Posterior cingulate gyrus (tissue), 11 donors: ENCODE measurements at places on chromosomes 5 and 9.

- no peak for DNase-seq
Measured at GRCh38 chr5:143964919-143965318, 153.0 kb downstream of the HMHB1 start.

- no peak for DNase-seq
Measured at GRCh38 chr9:89398621-89399020, 80.3 kb downstream of the SECISBP2 start.

DNA sequence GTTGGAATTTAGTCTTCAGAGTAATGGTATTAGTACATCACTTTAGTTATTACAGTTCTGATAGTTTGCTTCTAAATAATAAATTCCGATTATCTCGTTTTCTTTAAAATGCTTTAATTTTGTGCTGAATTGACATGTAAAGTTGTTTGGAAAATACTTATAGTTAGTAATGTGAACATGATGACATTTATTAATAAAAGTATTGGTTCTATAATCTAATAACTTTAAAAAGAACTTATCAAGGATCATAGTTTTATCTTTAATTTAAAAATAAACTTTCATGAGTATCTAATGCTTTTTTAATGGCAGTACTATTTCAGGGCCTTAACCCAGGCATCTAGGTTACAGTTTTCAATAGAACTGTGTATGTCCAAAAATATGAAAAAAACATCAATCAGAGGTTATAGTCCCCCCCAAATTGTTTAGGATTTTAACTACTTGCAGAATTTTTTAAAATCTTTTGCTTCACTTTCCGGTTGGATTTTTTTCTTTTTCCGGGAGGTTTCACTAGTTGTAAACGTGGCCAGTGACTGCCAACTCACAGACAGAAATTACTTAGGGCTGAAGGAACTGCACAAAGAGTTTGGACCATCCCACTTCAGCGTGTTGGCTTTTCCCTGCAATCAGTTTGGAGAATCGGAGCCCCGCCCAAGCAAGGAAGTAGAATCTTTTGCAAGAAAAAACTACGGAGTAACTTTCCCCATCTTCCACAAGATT, 680 bp downstream of the GPX8 start:
- no peak for DNase-seq

GRCh38 chr5:124948754-124949275, 202.4 kb upstream of the ZNF608 start:
- DNase-seq = no peak

GRCh38 chr5:135625061-135625460, 46.3 kb upstream of the CXCL14 start:
- DNase-seq = no peak

DNA sequence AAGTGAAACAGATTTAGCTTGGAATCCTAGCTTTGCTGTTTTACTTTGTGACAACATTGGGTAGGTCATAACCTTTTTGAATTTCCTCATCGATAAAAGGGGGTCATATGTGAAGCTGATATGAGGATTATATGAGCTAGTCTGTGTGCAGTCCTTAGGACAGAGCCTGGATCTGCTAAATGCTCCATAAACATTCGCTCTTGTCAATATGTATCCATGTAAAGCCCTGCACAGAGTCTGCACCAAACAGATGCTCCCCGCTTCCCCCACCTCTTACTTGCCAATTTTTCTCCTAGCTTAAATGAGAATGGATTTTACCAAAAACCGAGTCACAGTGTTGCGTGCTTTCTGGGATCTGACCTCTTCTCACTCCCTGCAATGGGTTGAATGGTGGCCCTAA, 5.4 kb downstream of the ANKRD55 start:
- DNase-seq = no peak

DNA sequence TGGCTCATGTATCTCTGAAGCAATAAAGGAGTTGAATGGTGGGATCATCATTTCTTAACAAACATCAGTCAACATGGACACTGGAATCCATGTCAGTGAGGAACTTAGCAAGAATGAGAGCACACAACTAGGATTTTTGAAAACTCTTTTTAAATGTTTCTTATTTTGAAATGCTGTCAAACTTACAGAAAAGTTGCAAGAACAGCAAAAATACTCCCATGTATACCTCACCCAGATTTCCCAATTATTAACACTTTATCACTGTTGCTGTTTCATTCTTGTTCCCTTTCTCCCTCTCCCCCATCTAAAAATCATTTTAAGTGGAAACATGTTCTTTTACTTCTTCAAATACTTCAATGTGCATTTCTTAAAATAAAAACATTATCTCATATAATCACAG, 65.5 kb downstream of the RORB start:
- no peak for DNase-seq

DNA sequence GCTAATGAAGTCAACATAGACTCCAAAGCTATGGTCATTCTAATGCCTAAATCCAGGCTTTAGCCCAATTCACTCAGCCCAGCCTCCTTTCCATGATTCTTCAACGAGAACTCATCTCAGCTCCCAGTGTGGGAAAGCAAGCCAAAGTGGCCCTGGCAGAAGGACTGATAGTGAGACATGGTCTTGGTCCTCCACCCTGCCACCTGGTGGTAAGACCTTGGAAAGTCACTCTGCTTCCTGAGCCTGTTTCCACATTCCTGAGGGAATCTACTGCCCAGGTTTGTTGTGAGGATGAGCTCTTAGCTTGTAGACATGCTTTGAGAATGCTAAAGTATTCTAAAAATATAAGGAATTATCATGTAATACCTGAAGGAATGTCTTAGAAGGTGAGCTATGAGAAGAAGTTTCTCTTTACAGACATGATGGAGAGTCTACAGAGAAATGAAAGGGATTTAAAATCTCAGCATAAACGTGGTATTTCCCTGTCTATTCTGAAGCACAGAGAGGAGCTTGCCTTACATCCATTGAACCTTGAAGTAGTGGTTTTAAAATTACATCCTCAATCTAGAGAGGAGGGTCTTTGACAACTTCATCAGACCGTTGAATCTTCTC, 173.5 kb downstream of the TRIM32 start:
- peak; percentile 67 for DNase-seq

DNA sequence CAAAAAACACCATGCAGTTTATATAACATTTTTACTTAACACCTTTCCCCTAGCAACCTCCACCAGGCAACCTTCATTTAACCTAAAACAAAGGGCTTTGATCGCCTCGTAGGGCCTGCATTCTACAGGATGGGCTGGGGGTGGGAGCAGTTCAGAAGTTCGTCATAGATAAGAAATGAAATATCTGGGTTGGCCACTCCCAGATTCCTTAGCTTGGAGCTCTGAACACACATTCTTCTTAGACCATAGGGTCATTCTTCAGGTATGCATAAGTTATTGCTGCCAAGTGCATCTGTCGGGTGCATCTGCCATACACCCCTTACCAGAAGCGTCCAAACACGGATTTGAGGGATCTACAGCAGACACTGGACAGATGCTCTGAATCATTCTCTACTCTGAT, 4.3 kb upstream of the SLC22A5 start:
- DNase-seq = no peak

DNA sequence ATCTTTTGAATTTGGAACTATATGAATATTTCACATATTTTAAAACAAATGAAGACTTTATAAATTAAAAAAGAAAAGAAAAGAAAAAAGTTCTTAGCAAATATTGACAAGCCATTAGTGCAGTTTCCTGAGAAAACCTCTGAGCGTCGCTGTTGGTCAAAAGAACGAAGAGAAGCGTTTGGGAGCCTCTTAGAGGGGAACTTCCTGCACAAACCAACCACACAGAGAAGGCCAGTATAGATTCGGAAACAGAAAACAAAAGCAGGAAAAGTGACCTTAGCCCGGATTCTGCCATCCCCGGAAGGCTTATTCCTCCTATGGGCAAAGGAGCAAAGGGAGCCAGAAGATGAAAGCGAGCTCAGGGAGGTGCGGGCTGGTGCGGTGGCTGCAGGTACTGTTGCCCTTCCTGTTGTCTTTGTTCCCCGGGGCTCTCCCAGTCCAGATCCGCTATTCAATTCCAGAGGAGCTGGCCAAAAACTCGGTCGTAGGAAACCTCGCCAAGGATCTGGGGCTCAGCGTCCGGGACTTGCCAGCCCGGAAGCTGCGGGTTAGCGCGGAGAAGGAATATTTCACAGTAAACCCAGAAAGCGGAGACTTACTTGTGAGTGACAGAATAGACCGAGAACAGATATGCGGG, at the start of gene PCDHGB2:
Gene PCDHGB2, plus strand, starts transcription at position 205 of the 637 bp plus-strand sequence. Its CDS starts 142 bp downstream, at position 347.
- DNase-seq = no peak

DNA sequence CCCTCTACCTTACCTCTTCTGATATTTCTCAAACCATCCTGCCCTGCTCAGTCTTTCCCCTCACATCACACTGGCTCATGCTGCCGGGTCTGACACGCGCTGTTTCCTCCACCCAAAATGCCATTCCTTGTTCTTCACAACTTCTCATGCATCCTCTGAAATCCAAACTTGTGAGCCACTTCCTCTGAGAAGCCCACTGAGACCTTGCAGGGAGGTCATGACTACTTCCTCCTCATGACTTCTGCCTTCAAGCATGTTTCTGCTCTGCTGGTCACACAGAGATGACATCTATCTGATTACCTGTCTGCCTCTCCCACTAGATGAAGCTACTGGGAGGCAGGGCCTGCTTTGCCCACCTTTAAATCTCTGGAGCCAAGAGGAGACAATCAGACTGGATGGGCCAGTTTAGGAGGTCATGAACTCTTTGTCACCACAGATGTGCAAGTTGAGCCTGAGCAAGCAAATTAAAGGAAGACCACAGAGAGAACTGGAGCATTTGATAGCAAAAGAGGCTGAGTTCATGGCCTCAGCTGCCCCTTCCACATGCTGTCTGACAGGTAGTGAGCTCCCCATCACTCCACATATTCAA, 119.8 kb upstream of the TBC1D2 start:
- no peak for DNase-seq

GRCh38 chr9:71737455-71737854, 30.9 kb downstream of the CEMIP2 start:
- no peak for DNase-seq

- no peak for DNase-seq
Measured at GRCh38 chr5:88583471-88583870, 299.5 kb downstream of the MEF2C start.

DNA sequence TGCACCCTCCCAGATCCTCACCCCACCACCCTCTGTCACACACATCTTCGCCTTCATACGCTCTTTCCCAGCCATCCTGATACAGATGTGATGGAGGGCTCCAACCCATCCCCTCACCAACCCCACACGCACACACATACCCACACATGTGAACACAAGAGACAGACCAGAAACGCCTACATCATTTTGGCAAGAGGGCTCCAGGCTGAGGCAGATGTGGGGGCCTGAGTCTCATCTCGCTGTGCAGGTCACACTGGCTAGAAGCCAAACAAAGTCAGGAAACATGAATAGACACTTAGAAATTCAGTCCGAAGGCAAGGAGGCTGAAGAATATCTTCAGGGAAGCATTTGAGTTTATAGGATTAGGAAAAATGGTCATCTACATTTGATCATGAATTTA, 6.2 kb downstream of the PRDM12 start:
- no peak for DNase-seq

- DNase-seq = no peak
Measured at GRCh38 chr5:73822278-73822988, 196.4 kb downstream of the ARHGEF28 start.

DNA sequence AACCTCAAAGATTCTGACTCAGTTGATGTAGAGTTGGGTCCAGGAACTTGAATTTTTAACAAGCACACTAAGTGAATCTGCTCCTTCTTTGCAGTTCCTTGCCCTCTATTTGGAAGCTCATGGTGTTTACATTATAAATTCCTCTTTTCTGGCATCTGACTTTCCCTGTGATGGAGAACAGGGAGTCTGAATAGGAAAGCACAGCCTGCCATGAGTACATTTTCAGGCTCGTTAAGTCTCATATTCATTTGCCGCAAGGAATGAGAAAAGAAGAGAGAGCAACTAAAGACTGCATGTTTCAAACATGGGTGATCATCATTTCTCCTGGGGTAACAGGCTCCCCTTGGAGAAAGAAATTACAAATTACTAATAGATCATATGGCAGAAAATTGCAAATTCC, 468.1 kb upstream of the DMAC1 start:
- DNase-seq = no peak
